ENCODE measurements at places on chromosomes 4 and X.

DNA sequence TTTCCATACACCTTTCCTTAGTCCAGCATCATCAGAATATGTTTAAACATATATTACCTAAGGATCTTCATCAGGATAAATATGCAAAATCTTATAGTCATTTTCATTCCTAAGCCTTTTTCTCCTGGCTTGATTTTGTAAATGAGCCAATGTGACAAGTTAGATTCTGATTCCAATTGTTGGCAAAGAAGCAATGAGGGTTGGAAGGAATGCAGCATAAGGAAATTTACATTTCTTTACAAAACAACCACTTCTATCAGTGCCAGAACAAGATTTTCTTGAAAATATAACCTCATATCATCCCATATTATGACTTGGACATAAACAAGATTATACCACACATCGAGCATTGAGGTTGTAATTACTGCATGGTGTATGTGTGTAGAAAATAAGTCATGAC is 508.1 kb downstream of the TRAM1L1 start:
- no peak for DNase-seq
- no peak overlapping the region for H3K27ac ChIP-seq
- H3K27me3 ChIP-seq = no peaks in the 10 kb centered on the region
- H3K4me3 ChIP-seq = no peak overlapping the region
- no peaks in the 10 kb centered on the region for H3K4me1 ChIP-seq

GRCh38 chr4:176601124-176601523 is 191.6 kb downstream of the VEGFC start:
- no peak for DNase-seq
- H3K4me1 ChIP-seq = no peaks in the 10 kb centered on the region
- no peaks in the 10 kb centered on the region for H3K27me3 ChIP-seq
- H3K27ac ChIP-seq = no peak overlapping the region
- H3K4me3 ChIP-seq = no peak overlapping the region

GRCh38 chr4:866761-867390 is 40.9 kb upstream of the CPLX1 start:
- peaks cover 22% of the 10 kb centered on the region for H3K36me3 ChIP-seq
- H3K4me3 ChIP-seq = no peak overlapping the region
- no peak for DNase-seq
- H3K27ac ChIP-seq = no peak overlapping the region
- no peaks in the 10 kb centered on the region for H3K4me1 ChIP-seq
- no peaks in the 10 kb centered on the region for H3K27me3 ChIP-seq

DNA sequence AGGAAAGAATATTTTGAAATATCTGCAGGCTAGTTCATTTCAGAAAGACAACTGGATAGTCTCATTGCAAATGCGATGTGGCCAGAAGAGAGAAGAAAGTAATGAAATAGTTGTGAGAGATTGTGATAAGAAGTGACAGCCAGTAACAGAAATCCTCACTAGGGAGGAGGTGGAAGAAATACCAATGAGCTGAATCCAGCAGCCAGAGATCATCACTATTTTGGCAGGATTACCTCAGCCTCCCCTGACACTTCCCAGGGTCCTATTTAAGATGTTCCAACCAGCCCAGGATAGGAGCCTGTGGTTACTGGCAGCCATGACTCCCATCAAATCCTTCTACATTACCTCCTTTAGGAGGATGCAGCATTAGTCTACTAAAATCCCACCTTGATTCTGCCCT is 76.7 kb upstream of the ARHGAP24 start:
- H3K4me3 ChIP-seq = no peak overlapping the region
- H3K4me1 ChIP-seq = no peaks in the 10 kb centered on the region
- no peak for DNase-seq
- H3K36me3 ChIP-seq = no peaks in the 10 kb centered on the region
- H3K27ac ChIP-seq = no peak overlapping the region

DNA sequence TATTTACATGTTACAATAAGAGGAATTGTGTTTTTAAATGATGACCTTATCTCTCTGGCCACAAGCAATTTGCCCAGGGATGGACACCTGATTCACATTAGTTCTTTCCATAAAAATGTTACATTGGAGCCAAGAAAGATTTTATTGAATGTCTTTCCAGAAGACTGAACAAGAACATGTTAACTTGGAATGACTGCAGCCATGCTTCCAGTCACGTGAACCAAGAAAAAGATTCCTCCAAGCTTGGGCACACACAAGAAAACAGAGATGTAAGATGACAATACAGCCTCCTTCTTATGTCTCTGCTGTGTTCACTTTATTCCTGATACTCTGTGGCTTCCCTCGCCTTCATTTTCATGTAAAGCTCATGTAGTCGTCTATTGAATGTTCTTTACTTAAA is 737.6 kb downstream of the TRIML1 start:
- H3K4me3 ChIP-seq = no peak overlapping the region
- peaks cover 3% of the 10 kb centered on the region for H3K4me1 ChIP-seq
- DNase-seq = no peak
- H3K36me3 ChIP-seq = no peaks in the 10 kb centered on the region
- H3K27ac ChIP-seq = no peak overlapping the region

DNA sequence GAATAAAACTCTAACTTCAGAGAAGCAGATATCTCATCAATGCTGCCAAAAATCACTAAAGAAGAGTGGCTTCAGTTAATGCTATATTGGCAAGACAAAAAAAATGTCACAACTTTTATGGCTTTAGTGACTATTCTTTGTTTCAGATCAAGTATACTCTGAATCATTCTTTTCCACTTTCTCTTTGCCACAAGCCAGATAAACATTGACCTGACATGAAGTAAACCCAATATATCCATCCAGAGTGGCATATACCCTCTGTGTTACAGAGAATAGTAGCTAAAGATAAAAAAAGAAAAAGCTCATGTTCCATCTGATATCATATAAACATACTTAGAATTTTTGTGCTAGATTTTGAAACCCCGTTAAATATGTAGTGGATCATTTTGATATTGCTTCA is 206.7 kb upstream of the CNKSR2 start:
- no peaks in the 10 kb centered on the region for H3K27me3 ChIP-seq
- H3K4me1 ChIP-seq = peaks cover 8% of the 10 kb centered on the region
- H3K36me3 ChIP-seq = no peaks in the 10 kb centered on the region
- no peak for DNase-seq
- no peak overlapping the region for H3K4me3 ChIP-seq
